Fibroblast of skin of left biceps (primary cell): ENCODE measurements at places on chromosomes 16 and 17.

DNA sequence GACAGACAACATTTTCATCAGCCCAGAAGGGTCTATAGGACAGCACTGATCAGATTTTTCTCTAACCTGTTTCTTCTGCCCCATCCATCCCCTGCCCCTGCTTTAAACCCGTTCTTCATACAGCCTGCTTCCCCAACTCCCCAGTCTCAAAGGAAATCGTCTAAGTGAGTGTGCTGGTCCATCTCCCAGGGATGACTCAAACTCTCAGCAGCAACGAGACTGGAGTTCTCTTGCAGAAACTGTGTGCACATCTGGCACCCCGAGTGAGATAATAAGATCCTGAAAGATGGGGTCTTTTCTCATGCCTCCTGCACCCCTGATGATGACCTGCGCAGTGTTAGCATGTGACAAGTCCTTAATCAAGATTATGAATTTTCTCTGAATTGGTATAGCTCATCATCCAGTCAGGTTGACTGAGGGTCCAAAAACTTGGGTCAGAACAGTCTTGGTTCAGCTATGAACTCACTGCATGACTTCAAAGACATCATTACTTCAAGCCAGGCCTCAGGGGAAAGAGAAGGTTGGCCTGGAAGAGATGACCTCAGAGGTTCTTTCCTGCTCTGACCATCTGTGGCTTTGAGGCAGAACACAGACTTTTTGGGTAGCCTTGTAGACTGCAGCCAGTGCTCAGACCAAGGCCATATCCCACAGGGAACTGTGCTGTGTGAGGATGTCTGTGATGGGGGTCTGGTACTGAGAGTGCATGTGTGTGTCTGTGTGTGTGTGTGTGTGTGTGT lies 117.9 kb downstream of the SPACA3 start:
- no peak for DNase-seq

DNA sequence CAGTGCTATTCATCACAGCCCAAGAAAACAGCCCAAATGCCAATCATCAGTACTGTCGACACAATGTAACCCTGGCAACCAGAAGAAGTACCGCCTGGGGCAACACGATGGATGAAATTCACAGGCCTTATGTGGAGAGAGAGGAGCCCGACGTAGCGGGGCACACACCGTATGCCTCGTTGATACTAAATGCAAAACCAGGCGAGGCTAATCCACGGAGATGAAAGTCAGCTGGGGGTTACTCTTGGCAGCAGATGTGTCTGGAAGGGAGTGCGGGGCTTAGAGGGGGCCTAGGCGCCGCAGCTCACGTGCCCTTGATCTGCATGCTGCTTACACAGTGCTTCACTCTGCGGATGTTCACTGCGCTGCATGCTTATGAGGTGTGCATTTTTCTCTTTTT lies 29.8 kb downstream of the ITGAE start:
- DNase-seq: no peak

- DNase-seq: no peak
Observed at GRCh38 chr17:43327834-43328420, 70.9 kb upstream of the ARL4D start.

- no peak for DNase-seq
Observed at GRCh38 chr17:52606590-52606989, 448.1 kb upstream of the CA10 start.

DNA sequence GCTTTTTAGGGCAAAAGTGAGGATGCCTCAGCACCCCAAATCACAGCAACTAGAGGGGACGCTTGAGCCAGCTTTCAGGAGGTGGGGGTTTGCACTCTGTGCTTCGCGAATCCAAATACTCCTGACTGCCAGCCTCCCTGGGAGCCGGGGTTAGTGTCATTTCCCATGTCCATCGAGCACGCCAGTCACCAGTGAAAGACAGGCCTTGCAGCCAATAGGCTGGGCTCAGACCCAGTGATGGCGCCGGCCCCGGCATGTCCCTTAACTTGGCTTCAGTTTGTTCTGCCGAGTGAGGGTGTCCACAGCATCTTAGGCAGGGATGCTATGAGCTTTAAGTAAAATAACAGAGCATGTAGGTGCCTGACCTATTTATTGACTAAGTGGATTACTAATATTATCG lies 50.9 kb upstream of the CDC42EP4 start:
- DNase-seq: no peak

- no peak for DNase-seq
Observed at GRCh38 chr17:1007310-1008007, 10.5 kb downstream of the TIMM22 start.

DNA sequence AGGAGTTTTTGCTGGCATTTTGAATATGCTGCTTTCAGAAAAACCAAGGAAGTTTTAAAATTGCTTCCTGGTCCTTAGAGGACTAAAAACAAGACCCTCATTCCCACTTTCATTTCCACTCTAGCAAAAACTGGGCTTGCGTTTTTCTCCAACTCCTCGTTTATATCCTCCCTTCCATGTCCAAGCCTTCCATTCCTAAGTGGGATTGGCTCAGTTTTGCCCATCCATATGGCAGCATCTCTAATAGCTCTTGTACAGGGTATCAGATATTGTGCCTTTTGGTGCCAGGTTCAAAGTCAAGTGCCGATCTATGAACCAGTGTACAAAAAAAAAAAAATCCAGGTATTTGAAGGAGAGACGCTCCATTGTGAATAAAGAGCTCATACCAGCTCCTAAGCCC lies 9.9 kb upstream of the TBKBP1 start:
- DNase-seq: no peak

- no peak for DNase-seq
Observed at GRCh38 chr17:65368341-65368740, 193.1 kb downstream of the AXIN2 start.

- no peak for DNase-seq
Observed at GRCh38 chr17:57513569-57513968, 231.5 kb downstream of the CCDC182 start.

- no peak for DNase-seq
Observed at GRCh38 chr17:74059479-74060240, 143.8 kb upstream of the RPL38 start.

- DNase-seq: no peak
Observed at GRCh38 chr17:32927201-32927723, 691 bp upstream of the TMEM98 start.

GRCh38 chr17:16277163-16277562 lies 60.2 kb downstream of the PIGL start:
- no peak for DNase-seq

DNA sequence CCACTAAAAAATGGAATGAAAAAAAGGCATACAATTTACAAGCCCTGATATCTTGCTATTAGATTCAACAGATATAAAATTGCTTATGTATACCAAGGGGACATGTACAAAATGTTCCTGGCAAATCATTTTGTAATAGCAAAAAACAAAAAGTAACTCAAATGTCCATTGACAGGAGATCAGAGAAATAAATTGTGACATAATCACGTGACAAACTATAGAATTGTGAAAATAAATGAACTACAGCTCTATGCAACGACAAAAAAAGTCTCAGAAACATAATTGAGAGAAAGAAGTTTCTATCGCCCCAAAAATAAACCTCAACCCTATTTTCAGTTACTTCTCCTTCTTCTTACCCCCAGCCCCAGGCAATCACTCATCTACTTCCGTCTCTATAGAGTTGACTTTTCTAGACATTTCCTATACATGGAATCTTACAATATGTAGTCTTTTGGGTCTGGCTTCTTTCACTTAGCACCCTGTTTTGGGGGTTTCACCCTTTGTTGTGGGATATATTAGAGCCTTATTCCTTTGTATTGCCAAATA lies 12.1 kb upstream of the ACE start:
- DNase-seq: no peak

DNA sequence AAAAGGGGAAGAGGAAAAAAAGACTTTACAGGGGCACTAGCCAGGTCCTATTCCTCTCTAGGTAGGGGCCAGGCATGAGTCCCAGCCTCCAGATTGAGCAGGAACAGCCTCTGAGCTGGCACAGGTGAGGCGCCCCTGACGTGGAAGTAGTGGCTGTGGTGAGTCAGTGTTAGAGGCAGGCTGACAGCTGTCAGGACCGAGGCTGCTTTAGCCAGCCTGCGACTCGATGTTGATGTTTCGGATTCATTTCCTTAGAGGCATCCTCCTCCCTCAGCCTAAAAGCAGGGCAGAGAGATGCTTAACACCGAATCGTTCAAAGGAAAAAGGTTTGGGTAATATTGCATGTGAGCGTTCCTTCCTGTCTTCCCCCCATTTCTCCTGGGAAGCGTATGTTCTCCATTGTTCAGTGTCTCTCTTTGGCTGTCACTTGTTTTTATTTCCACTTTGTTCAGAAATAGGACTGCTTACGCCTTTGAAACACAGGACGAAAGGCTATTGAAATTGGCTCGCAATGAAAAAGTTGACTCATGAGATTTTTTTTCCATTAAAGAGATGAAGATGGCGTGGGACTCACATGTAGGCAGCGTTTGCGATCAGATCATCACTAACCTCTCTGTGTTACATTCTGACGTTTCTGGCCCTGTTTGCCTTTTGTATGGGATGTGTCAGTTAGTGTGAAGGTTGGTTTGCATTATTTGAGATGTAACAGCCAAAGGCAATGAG lies 1.3 kb downstream of the KIAA0513 start:
- no peak for DNase-seq

DNA sequence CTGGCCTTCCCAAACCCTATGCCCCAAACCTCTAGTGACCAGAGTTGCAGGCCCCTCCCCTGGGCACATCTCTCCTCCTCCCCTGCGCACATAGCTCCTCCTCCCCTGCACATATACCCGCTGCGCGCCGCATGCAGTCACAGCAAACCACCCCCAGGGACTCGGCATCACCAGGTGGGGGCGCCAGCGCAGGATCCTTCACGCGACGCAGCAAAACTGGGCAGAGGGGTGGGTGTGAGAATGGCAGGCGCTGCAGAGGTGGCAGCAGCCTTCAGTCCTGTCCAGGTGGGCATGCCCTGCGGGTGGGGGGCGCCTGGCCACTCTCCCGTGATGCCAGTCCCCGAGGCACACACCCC lies 5.6 kb downstream of the CORO6 start:
- DNase-seq: no peak

GRCh38 chr17:1006054-1006453 lies 9.1 kb downstream of the TIMM22 start:
- no peak for DNase-seq
